ENCODE measurements at places on chromosomes 5 and 9.

- DNase-seq, result no peak
Observed at GRCh38 chr5:176473335-176474006, 25.3 kb downstream of the FAF2 start.

- DNase-seq, result no peak
Observed at GRCh38 chr9:107513464-107514100, 24.0 kb upstream of the KLF4 start.

DNA sequence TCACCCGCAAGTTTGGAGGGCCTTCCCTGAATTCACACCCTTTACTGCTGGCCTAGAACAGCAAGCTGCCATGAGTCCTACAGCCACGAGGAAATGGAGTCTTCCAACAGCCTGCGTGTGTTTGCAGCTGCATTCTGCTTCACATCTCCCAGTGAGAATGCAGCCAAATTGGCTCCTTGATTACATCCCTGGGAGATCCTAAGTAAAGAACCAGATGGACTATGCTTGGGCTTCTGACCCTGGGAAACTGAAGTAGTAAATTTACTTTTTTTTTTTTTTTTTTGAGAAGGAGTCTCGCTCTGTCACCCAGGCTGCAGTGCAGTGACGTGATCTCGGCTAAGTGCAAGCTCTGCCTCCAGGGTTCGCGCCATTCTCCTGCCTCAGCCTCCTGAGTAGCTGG lies 617.0 kb upstream of the CDH18 start:
- no peak for DNase-seq

GRCh38 chr9:77495834-77496671 lies 152.1 kb downstream of the GNA14 start:
- DNase-seq, result no peak

GRCh38 chr9:124163760-124164255 lies 93.9 kb upstream of the NEK6 start:
- no peak for DNase-seq

GRCh38 chr9:94864196-94864595 lies 137.7 kb downstream of the AOPEP start:
- no peak for DNase-seq

GRCh38 chr9:134607971-134608370 lies 33.6 kb upstream of the COL5A1 start:
- no peak for DNase-seq

DNA sequence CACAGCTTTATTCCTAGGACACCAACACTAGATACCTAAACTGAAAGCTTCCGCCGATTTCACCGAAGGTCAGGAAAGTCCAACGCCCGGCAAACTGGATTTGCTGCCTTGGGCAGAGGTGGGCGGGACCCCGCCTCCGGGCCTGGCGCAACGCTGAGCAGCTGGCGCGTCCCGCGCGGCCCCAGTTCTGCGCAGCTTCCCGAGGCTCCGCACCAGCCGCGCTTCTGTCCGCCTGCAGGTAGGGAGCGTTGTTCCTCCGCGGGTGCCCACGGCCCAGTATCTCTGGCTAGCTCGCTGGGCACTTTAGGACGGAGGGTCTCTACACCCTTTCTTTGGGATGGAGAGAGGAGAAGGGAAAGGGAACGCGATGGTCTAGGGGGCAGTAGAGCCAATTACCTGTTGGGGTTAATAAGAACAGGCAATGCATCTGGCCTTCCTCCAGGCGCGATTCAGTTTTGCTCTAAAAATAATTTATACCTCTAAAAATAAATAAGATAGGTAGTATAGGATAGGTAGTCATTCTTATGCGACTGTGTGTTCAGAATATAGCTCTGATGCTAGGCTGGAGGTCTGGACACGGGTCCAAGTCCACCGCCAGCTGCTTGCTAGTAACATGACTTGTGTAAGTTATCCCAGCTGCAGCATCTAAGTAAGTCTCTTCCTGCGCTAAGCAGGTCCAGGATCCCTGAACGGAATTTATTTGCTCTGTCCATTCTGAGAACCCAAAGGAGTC lies at the start of gene CD274:
Gene CD274 (plus strand): TSS at position 184 of the 733 bp plus-strand sequence. CDS start 5,572 bp downstream, outside the sequence.
- DNase-seq, result peak; percentile 74

- DNase-seq, result peak; percentile 7
Observed at GRCh38 chr5:180602481-180603075, 11.3 kb upstream of the SCGB3A1 start.

DNA sequence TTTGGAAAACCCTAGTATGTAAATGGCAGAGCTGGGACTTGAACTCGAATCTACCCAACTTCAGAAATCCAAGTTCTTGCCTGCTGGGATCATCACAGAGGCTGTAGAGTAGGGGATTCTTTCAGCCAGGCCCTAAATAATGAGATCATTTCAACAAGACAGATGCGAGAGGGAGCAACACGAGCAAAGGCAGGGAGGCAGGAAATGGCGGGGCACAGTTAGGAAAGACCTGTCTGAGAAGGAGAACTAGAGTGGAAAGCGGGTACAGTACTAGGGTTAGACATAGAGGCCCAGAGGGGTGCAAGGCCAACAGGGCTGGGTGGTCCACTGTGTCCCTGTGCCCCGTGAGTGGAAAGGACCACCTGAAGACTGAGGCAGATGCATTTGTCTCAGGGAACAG lies 46.1 kb downstream of the MVB12B start:
- DNase-seq, result no peak

DNA sequence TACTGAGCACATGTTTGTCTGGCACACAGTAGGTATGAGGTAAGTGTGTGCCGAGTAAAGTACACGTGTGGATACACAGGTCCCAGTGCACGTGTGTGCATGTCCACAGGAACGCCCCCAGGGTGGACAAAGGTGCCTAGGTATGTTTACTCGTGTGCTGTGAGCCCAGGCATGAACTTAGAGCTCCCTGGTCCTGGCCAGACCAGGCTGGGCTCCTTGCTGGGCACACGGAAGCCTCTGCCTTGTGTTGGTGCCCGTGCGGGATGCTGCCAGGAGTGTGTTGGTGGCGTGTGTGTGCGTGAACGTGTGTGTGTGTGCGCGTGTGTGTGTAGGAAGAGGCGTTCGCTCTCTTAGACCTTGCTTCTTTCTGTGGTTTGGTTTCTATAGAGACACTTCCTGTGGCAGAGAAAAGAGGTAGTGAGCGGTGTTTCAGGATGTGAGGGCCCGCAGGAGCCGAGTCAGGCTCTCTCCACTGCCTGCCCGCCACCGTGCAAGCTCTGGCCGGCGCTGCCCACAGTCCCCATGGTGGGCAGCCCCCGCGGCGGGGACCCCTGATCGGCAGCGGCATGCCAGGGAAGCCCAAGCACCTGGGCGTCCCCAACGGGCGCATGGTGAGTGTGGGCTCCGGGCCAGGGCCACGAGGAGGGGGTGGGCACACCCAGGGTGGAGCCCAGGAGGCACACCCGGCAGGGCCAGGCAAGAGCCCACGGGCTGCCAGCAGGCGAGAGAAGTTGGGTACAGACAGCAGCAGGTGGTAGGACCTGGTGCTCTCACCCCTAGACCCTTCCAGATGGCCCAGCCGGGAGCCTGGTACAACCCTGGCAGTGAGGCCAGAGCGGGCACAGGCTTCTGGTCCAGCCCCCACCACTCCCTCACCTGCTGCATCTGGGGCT lies at the start of gene RGS14:
Gene RGS14 (plus strand): TSS at position 466 of the 893 bp plus-strand sequence. CDS start 101 bp downstream, at position 567.
- DNase-seq, result no peak

DNA sequence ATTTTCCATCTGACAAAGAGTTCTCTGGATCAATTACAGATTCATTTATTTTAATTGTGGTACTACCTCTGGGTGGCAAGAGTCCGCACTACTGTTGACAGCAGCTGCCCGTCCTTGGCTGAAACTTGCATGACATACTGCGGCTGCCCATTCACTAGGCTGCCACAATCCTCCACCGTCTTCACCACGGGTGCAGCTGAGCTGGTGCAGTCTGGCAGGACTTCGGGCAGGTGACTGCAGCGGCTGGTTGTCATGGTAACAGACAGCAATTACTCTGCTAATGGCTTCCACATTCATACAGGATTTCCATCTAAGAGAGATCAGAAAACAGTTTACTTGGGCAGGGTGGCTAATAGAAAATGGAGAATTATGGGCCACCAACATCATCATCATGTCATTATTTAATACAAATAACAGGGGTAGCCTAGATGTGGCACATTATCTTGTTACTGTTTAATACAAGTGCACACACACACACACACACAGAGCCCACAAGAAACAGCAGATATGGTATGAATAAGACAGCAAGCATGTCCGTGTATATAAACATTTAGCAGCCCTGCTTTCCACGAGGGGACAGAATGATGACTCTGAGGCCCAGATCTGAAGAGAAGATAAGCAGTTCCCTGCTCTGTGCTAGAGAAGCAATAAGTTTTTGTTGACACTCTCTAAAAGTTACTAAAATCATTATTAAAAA lies 112.3 kb downstream of the MARCHF3 start:
- peak; percentile 87 for DNase-seq

- DNase-seq, result no peak
Observed at GRCh38 chr9:125103770-125104460, 39.4 kb downstream of the SCAI start.

GRCh38 chr9:105447386-105447813 lies 434 bp upstream of the FSD1L start:
- no peak for DNase-seq

- DNase-seq, result no peak
Observed at GRCh38 chr5:1343931-1344901, 683 bp downstream of the CLPTM1L start.

GRCh38 chr9:34179213-34180136 lies 632 bp downstream of the UBAP1 start:
- no peak for DNase-seq

GRCh38 chr9:94065535-94065961 lies 18.7 kb upstream of the PTPDC1 start:
- peak; percentile 85 for DNase-seq

DNA sequence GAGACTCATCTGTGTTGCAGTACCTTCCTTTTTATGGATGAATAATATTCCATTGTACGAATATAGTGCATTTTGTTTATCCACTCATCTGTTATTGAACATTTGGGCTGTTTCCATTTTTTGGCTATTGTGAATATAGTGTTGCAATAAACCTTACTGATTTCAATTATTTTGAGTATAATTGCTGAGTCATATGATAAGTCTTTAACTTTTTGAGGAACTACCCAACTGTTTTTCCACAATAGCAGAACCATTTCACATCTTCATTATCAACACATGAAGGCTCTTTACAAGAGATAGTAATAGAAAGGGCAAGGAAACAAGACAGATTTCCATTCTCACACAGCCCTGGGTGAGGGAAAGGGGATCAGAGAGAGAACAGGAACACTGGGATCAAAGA lies 329.2 kb downstream of the RAB3C start:
- DNase-seq, result no peak
